ENCODE measurements at places on chromosomes 3 and 15.

- DNase-seq, result no peak
Measured at GRCh38 chr15:78996894-78997275, 52.0 kb upstream of the CTSH start.

GRCh38 chr15:76866716-76867321 lies 38.3 kb downstream of the SCAPER start:
- DNase-seq, result no peak

- no peak for DNase-seq
Measured at GRCh38 chr15:57592836-57593420, 1.2 kb downstream of the MYZAP start.

GRCh38 chr3:155869691-155870090 lies 759 bp upstream of the GMPS start:
- DNase-seq, result no peak

DNA sequence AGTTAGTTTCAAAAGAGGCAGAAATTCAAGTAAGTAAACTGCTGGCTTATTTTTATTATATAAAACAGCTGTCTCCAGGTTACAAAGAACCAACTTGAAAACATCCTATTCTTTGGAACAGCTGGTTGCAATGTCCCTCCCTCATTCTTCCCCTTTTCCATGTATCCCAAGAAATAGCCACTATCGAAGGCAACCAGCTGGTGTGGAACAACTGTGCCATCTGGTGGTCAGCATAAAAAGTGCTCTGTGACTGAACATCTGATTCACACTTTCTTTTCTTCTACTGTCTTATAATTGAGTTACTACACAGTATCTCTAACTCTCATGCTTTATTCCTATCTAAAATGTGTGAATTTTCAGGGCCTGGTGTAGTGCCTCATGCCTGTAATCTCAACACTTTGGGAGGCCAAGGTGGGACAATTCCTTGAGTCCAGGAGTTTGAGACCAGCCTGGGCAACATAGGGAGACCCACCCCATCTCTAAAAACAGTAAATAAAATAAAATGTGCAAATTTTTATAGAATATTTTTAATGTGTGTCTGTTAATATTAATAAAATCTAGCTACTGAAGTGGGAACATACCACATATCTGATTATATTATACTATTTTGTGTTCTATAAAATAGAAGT lies 9.6 kb downstream of the OSBPL11 start:
- no peak for DNase-seq

GRCh38 chr15:37098468-37099318 lies 1.7 kb downstream of the MEIS2 start:
- no peak for DNase-seq

- DNase-seq, result no peak
Measured at GRCh38 chr15:59587085-59587826, 24.3 kb upstream of the GCNT3 start.

DNA sequence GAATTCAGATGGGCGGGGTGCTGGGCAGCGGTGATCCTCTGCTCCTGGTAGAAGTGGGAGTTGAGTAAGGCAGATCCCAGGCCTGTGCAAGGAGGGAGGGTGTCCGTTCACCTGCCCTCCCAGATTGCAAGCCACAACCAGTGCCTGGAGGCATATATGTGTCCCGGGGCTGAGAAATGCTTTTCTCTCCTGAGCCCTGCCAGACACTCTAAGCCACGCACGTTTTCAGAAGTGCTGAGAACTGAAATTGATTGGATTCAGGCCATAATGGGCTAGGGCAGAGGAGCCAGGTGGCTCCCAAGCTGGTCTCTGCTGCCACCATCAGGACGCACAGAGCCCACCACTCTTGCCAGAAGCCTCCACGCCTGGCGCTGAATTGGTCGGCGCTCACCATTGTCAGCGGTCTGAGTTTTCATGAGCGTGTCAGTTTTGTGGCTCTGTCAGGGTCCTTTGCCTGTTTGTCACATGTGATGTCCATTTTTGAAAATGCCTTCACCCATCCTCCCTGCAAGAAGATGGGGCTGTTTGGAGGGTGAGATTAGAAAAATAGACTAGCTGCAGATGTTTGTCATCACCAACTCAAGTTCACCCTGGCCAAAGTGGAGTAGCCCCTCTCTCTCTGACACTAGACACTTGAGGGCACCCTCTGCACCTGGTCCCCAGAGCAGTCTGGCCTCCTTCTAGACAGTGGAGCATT lies 15.4 kb upstream of the BFSP2 start:
- DNase-seq, result no peak

- DNase-seq, result no peak
Measured at GRCh38 chr3:164657631-164658030, 420.7 kb downstream of the SI start.

DNA sequence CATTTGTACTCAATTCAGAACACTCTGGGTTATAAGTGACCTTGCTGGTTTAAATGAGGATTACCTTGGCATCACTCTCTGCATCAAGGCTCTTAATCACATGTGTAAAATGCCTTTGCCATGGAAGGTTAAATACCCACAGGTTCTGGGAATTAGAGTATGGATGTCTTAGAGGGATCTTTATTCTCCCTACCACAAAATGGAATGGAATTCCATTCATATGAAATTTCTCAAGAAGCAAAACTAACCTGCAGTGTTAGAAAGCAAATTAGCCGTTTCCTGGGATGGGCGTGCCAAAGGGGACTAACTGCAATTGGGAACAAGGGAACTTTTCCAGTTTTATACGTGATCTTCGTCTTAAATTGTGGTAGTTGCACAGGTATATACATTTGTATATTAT lies 39.8 kb downstream of the TBL1XR1 start:
- DNase-seq, result no peak

GRCh38 chr3:122102191-122102935 lies 47.2 kb downstream of the CD86 start:
- DNase-seq, result no peak

Data from stimulated activated CD4-positive, alpha-beta T cell treated with anti-CD3 and anti-CD28 coated beads, Interleukin-15, amount 100 ng/mL, for 1 hour (primary cell).